ENCODE measurements at places on chromosomes 11 and 22.
A peak's percentile ranks its signal among the peaks of the same experiment; 100 is the strongest.

GRCh38 chr11:100561323-100561722, 125.8 kb upstream of the ARHGAP42 start:
- DNase-seq = no peak

GRCh38 chr11:34366522-34366921, 8.7 kb upstream of the ABTB2 start:
- peak; percentile 61 for DNase-seq

DNA sequence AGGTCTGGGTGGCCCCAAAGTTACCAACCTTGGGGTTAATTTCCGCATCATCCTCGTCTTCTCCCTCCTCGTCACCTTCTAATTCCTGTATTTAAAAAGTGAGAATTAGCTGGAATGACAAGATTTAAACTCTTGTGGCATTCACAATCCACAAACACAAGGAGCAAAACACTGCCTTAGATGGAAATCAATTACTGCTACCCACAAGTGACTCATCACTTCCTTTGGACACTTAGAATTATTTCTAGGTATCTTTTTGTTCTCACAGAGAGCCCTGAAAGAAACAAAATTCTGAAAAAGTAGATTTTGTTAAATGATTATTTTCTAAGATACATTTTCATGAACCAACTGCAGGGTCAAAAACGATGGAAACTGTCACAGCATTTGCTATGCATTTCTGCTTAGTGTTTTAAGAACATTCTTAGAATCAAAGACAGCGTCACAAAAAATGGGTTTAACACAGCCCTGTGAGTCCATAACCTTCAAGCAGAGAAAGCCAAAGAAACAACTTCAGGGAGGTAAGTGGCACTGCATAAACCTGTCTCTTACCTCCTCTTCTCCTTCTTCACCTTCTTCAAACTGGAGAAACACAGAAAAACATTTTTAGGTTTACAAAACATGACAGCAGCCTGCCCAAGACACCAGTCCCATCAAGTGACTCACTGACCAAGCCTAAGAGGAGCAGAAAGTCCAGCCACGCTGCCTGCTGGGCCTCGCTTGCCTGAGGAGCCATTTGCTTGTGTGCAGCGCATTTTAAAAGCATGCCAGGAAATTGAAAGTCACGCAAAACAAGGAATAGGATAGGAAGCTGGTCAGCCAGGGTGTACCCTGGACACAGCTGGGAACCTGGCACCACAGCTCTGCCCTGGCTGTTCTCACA, 22.3 kb upstream of the PHLDA2 start:
- peak; percentile 96 for DNase-seq

DNA sequence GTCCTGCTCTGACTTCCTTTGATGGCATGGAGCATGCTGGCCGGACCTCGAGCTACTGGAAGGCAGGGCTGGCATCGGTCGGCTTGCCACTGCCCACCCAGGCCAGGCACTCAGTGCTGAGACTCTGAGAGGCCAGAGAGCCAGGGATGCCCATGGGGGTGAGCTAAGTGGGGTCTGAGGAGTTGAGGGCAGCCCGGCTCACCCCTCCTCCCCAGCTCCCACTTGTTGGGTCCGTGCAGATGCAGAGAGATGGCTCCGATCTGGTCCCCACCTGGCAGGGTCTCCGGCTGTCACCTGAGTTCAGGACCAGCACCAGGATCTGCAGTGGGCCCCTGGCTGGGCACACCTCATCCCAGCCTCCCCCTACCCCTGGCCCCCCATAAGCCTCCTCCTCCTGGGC, 13.3 kb downstream of the LSP1 start:
- no peak for DNase-seq

- no peak for DNase-seq
Observed at GRCh38 chr11:117966908-117967307, 19.3 kb upstream of the IL10RA start.
